ENCODE measurements at places on chromosomes 5 and 9.
A peak's percentile ranks its signal among the peaks of the same experiment; 100 is the strongest.

DNA sequence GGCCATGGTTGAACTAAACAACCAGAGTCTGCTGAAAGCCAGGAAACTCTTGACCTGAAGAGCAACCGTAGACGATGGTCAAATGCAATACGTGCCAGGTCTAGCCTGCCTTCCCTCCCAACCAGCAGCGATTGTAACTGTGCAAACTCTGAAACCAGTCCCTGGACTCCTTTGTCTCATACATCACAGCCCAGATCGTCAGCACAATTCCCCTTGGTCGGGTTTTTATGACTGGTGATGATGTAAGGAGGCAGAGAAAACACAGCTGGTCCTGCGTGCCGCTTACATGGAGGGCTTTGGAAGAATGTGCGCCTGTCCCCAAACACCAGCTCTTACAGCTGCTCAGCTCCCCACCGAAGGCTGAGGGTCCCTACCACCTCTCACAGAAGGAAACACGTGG is 24.6 kb downstream of the SMIM23 start:
- no peak for DNase-seq

GRCh38 chr9:114218264-114219120 is 63.2 kb downstream of the COL27A1 start:
- no peak for DNase-seq

GRCh38 chr9:13915591-13916301 is 398.2 kb downstream of the NFIB start:
- DNase-seq: no peak

DNA sequence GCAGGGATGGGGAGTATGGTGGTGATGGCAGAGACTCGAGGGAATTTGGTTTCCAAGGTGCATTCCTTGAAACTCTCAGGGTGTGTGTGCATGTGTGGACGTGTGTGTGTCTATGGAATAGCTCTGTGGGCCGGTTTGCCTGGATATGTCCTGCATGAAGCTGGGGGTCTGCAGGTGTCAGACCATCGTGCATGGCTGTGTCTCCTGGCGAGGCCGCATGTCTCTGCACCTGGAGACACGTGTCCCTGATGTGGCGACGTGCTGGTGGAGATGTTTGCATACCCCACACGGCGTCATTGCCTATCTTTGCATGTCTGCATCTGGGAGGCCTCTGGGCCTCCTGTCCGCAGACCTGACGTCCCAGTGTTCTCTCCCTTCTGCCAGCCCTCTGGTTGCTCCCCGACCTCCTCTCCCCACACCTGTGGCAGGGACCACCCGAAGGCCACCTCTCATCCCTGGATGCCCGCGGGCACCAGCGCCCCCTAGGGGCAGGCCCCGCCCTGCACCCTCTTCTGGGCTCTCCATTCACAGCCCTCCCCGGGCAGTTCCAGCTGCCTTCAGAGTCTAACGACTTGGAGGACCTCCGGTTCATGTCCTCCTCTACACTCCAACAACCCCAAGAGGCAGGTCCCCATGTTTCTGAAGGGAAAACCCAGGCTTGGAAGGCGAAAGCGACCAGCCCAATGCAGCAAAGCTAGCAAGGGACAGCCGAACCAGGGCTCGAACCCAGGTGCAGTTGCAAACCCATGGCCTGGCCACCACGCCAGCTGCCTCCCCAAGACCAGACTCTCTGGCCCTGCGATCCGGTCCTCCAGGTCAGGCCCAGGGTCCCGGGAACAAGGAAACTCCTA is 88.6 kb downstream of the LMX1B start:
- no peak for DNase-seq

DNA sequence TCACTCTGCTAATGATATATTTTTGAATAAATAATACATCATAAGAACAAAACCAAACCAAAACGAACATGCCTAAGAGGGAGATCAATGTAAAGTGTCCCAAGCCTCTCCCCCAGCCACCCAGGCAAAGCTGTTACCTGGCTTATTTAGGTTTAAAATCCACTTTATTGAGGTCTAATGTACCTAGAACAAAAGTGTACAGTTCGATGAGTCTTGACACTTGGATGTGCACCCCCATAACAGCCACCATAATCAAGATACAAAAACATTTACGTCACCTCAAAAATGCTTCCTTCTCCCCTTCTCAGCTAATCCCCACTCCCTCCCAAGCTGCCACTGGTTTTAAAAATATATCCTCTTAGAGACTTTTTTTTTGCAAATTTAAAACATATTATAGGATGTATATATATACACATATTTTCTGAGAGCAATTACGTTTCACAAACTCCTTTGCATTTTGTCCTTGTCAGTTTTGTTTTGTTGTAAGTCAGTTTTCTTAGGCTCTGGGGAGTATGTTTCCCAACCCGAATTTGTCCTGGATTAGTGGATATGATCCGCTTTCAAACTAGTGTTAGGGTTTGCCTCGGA is 8.3 kb upstream of the NKX2-5 start:
- DNase-seq: no peak

DNA sequence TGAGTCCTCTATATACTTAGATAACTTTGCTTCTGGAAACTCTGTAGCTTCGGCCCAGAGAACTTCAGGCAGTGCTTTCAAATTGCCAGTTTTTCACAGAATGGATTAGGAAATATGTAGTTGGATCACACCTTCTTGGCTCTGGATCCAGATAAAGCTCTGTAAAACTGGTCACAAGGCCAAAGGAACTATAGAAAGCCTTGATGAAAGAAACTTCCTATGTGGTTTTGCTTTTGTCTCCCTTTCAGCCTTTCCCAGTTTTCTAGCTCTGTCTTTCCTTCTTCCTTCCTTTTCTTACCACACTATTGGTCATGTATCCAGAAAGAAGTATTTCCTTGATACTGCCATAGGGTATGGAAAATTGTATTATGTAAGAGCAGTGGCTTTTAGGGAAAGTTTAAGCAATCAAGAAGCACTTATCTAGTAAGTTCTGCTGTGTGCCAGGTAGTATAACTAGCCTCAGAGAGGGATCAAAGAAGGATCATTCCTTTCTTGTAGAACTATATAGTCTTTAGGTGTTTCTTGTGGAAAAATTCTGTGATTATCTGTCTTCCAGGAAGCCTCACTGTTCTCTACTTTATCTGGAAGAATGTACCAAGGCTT is 6.3 kb downstream of the GPR21 start:
- no peak for DNase-seq

- DNase-seq: no peak
Observed at GRCh38 chr9:70058569-70059116, 15.0 kb downstream of the MAMDC2 start.

DNA sequence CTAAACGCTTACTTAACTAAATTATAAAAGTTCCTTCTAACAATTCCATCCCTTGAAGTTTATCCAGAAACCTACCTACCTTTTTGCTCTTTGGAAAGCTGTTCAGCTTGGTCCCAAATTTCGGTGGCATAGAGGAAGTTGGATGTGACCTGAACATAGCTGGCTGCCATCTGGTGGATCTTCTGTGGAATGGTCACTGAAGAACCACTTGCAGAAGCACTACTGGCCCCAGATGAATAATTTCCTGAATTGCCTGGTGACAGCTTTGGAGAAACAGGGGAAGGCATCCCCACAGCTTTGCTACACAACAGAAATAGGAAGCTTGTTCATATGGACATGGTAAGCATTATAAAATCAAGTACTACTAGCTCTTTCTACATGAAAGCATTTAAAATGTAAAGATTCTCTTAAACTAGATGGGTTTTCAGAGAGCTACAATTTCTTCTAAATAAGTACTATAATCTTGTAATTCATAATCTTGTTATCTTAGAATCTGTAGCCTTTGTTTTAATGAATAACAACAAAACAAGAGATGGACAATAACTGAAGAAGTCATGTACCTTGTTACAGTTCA is 9.9 kb downstream of the LEAP2 start:
- peak; percentile 76 for DNase-seq

GRCh38 chr5:143470120-143470519 is 66.6 kb upstream of the NR3C1 start:
- DNase-seq: no peak

GRCh38 chr5:72559866-72560766 is 52.9 kb upstream of the ZNF366 start:
- DNase-seq: no peak

- DNase-seq: no peak
Observed at GRCh38 chr9:32497921-32498320, 28.1 kb downstream of the RIGI start.

Measured in midbrain (tissue), 1 donor.